Right ventricle myocardium inferior (tissue), 1 donor: ENCODE measurements at places on chromosomes 4 and X. TPM values are rescaled to one million over a fixed set of nuclear protein-coding genes. Genes with fewer than 3 reads are reported as not detected.

HGFAC gene
- 1.5 TPM for total RNA-seq

NUP54 gene
- 21.6 TPM for total RNA-seq

ZNF280C gene
- total RNA-seq, result 1.5 TPM

TBC1D8B gene
- total RNA-seq, result 2.5 TPM

NPY1R gene
- 0.46 TPM for total RNA-seq
